Ammon's horn (tissue), 1 donor: ENCODE measurements at places on chromosomes 4 and X.

DNA sequence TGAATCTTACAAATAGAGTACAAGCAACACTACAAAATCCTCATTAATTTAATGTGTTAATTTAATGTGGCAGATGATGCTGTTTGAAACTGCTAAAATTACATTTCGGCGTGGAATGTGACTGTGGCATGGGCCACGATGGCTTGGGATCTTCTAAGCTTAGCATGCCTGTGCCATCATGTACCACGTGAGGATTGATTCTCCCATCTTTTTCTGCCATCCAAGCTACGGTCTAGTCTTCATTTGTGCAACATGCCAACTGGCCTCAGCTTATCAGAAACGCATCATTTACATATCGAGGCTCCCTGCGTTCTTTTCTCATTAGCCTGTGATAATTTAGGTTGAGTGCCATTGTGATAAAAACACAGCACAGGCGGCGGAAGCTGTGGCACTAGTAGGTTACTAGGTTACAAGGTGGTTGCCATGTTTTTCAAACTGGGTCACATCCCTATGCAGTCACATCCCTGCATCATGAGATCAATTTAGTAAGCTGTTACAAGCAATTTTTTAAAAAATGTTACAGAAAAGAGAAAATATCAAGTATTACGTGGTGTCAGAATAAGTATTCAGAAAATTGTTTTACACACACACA is 189.9 kb upstream of the RBPJ start:
- no peak for DNase-seq

GRCh38 chr4:166498546-166498945 is 625.5 kb downstream of the TLL1 start:
- DNase-seq, result peak; percentile 30

- no peak for DNase-seq
Measured at GRCh38 chr4:122167369-122167768, 15.2 kb downstream of the BLTP1 start.

DNA sequence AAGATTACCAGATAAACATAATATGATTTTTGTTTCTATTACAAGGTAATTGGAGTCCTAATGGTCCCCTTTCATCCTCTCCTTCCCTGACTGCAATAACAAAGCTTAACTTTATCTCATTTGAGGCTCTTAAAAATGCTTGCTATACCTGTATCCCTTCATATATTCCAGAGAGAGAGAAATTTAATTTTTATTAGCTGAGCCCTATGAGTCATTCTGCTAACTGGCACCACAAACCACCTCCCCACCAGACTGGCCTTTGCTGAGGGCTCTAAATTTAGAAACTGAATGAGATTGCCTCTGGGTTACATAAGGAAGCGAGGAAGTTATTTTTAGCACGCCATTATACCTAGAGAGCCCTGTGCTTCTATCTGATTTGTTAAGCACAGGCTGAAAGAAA is 27.4 kb downstream of the CBLL2 start:
- peak; percentile 7 for DNase-seq

- DNase-seq, result no peak
Measured at GRCh38 chr4:128827296-128827695, 17.8 kb downstream of the JADE1 start.

DNA sequence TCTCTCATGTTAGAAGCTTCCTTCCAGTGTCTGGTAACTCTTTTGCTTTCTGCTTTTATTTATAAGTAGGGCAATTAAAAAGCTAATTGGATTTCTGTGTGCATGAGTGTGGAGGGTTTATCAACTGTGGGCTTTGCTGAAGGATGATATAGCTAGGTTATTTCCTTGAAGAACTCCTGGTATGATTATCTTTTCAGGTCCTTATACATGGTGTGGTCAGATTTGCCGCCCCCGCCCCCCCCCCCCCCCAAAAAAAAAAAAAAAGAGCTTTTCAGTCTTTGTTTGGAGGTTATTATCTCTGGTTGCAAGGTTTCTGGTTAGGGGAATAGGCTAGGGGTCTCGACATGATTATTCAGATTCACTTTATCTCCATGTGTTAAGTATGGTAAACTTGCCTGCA is 35.9 kb downstream of the MOB1B start:
- DNase-seq, result no peak

DNA sequence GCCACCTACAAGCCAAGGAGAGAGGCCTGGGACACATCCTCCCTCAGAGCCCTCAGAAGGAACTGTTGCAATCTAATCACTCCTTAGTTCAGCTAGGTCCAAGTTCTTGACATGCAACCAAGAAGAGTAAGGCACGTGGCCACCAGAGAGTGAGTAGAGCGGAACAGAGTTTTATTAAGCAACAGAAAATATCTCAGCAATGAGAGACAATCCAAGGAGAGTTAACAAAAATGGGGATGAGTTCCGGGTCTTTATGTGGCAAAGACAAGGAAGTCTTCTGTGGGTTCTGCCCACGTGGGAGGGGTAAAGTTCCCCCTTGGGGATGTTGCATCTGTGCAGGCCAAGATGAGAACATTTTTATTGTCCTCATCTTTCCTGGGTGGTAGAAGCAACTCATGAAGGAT is 38.5 kb upstream of the PROM1 start:
- DNase-seq, result no peak

GRCh38 chr4:182825003-182825402 is 92.2 kb downstream of the DCTD start:
- DNase-seq, result no peak

- DNase-seq, result peak; percentile 55
Measured at GRCh38 chrX:129772796-129773431, 6.8 kb upstream of the SASH3 start.

DNA sequence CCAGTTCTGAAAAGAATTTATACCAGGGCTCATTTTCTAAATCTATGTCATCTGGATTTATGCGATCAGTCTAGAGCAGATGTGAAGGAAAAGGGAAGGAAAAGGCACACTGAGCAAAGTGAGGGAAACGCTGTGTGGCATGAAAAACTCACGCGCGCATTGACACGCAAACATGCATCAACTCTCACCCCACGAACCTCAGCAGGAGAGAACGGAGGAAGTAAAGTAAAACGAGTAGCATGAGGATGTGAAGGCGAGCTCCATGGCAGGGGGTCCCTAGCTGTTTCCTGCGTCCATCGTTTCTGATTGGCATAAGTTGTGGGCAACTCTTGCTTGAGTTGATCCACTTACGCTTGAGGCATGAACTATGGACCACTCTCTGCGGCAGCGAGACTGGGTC is 102.8 kb upstream of the PDLIM3 start:
- DNase-seq, result no peak

GRCh38 chr4:47913330-47913729 is 1.1 kb downstream of the NFXL1 start:
- no peak for DNase-seq

GRCh38 chr4:13159041-13159620 is 325.0 kb downstream of the RAB28 start:
- DNase-seq, result no peak

DNA sequence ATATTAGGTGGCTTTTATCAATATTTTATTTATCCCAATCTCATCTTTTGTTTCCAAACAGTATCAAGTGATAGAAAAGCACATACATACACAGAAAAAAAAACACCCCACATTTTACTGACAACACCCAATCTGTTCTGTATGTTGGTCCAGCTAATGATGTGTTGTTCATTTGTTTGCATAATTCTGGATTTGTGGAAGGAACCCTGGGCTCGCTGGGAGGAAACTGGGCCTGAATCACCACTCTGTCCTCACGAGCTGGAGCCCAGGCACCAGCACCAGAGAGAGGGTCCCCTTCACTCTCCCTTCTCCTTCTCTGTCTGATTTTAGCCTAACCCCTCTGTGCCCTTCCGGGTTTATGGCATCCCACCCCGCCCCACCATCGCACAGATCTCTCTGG is 79.8 kb downstream of the PSAPL1 start:
- no peak for DNase-seq

DNA sequence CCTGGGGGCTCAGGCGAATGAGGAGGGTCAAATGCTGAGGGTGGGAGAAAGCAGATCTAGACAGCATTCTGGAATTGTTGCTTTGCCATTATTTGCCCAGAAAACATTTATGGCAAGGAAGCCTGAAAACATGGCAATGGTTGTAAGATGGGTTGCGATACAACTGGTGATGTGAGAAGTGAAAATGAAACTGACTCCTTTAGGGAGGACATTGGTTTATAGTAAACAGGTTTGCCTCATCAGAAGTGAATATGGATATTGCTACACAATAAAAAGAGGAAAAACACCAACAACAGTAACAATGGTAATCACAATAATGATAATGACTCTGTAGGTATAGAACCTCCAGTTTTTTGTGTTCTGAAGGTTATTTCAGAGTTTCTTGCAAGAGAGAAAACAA is 107.0 kb upstream of the TBC1D9 start:
- DNase-seq, result no peak

DNA sequence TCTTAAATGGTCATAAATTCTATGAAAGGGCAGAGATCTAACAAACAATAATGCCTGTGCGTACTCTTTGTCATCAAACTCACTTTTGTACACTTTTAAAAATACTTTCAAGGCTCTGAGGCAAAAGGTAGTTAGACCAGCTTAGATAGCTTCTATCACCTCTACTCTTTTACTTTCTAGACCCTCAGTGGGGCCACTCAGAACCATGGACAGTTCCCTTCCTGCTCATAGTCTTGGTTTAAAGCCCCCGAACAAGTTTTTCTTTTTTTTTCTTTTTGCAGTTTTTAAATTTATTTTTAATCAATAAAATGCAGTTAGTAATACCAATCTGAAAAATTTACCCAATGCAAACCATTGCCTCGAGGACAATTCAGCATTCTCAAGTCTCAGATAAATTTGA is 460.5 kb upstream of the CNKSR2 start:
- DNase-seq, result no peak
